ENCODE measurements at places on chromosomes 7 and 10.

DNA sequence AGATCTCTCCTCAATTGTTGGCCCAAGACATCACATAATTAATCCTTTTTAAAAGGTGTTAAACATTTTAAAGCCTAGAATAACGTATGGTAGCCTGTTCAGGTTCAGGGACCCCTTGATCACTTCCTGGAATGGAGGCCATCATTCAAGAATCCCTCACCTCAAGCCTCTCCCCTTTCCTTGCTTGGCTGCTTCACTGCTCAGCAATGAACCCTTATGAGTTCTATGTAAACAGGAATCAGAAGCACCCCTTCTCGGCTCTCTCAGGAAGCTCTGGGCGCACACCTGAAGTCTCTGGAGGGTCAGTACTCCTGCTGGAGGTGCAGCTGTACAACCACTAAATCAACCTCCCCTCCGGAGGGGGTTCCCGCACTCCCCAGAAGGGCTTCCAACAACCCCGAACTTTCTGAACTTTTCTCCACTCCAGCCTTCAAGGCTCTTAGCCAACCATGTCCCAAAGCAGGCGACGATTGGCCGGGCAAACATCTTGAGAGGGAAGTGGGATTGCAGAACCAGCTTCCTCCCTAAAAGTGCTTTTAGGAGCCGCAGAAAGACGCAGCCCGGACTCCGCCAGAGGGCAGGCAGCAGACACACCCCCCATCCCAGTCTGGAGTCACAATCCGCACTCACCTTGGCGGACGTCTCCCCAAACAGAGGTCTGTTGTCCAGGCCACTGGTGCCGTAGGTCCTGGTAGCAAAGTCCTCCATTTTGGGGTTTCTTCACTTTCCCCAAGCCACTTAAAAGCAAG lies 562 bp downstream of the TMEM243 start:
- peak; percentile 50 for DNase-seq

DNA sequence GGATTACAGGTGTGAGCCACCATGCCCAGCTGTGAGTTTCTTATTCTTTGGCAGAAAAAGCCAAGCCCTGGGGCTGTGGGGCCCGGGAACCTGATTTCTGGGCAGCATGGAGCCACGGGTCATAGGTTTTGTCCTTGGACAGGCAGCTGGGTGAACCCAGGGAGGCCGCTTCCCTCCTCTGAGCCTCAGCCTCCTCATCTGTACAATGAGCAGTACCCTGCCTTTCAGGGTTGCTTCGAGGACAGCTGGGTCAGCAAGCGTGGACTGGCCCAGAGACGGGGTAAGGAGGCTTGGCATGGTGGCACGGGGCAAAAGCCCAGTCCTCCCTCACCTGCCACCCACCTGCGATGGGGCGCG lies 84.1 kb upstream of the GNA12 start:
- DNase-seq: no peak

DNA sequence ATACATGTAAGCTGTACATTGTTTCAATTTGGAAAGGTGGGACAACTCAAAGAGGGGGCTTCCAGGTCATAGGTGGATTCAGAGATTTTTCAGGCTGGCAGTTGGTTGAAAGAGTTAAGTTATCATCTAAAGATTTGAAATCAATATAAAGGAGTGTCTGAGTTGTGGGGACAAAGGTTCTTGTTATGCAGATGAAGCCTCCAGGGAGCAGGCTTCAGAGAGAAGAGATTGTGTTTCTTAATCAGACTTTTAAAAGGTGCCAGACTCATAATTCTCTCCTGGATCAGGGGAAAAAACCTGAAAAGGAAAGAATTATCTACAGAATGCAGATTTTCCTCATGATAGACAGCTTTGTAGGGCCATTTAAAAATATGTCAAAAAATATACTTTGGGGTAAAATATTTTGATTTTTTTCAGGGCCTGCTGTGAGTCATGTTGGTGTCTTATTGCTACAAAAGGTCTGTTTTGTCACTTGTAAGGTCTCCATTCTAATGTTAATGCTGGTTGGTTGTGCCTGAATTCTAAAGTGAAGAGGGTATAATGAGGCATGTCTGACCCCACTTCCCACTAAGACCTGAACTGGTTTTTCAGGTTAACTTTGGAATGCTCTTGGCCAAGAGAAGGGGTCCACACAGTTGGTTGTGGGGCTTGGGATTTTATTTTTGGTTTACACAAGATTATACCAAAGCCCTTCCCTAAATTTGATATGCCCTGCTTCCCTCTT lies 52.7 kb upstream of the PRSS1 start:
- DNase-seq: no peak

GRCh38 chr10:61066661-61067344 lies 122.8 kb upstream of the RHOBTB1 start:
- no peak for DNase-seq

DNA sequence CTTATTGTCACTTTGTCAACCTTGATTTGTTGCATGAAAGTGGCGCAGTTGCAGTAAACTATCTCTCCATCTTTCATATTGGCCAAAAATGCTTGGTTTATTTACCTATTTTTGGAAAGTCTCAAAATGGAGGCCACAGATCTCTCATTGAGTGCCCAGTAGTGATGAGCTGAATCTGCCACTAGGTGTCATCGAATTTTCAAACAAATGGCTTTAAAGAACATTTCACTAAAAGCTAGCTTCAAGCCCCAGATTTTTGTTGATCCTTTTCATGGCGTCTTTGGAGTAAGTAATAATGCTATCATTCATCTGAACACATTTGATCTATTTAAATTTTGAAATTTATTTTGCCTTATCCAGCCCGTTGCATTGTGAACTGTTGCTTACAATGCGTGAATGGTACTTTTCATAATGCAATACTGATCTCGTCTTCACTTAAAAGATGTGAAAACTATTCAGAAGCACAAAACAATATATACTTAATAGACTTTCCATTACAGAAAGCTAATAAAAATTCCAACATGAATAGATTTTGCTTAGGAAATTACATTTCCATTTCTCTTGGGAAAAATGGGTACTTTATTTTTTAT lies 236.2 kb downstream of the DNAJB9 start:
- no peak for DNase-seq
